ELF-1 (cell line): ENCODE measurements at places on chromosomes 2 and 18.

DNA sequence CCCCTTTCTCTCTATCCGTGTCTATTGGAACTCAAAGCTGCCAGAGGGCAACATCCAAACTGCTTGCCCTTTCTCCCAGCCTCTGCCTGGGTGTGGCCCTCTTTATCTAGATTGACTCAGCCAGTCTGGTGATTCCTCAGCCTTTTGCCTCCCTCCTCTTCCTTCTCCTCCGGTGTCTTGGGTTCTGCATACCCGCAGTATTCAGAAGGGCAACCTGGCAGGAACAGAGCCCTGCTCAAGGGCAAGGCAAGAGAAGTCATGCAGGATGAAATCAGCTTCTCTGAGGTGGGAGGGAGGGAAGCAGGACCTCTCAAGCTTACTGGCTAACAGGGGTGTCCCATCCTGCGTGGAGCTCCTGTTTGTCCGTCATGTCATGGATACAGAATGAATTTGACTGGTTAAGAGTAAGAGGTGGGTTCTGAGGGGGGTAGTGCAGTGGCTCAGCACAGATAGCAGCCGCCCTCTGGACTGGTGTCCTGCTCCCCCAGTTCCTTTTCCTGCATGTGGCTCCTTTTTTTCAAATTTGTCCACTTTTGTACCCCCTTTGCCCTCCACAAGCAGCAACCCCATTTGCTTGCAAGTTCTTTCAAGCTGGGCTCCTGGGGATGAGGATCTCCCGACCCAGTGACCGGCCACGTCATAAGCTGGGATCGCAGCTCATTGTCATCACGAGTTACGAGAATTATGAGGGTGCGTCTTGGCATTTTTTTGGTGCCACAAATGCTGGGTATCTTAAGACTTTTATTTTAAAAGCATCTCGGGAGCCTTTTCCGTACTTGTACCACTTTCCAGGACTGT, 154.1 kb downstream of the FHOD3 start:
- DNase-seq = no peak

GRCh38 chr18:76364282-76365259, 130.5 kb downstream of the ZNF516 start:
- DNase-seq = no peak

DNA sequence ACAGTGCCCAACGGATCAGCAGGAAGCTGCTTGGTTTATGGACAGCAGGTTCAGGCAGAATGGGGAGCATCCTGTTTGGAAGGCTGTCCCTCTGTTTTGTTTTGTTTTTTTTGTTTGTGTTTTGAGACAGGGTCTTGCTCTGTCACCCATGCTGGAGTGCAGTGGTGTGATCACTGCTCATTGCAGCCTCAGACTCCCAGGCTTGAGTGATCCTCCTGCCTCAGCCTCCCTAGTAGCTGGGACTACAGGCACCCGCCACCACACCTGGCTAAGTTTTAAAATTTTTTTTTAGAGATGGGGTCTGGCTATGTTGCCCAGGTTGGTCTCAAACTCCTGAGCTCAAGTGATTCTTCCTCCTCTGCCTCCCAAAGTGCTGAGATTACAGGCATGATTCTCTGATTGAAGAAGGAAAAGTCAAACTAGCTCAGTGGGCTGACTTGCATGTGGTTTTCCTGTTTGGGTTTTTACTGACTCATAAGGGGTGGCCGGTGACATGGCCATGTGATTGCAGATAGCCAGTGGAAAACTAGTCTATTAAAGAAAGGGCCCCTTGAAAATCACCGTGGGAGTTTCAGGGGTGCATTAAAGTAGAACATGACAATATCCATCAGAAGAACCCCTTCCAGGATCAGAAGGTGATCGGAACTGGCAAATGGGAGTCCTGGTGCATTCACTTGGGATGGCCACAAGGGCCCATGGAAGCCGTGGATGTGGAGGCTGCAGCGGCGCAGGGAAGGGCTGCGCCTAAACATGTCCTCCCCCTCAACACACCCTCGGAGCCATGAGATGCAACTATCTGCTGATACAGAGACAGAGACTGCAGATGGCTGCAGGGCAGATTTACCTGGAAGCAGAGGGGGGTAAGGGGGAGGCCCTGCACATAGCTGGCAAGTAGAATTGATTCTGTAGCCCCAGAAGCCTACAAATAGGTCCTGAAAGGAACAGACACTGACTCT, 26.5 kb downstream of the AQP12B start:
- DNase-seq = no peak

DNA sequence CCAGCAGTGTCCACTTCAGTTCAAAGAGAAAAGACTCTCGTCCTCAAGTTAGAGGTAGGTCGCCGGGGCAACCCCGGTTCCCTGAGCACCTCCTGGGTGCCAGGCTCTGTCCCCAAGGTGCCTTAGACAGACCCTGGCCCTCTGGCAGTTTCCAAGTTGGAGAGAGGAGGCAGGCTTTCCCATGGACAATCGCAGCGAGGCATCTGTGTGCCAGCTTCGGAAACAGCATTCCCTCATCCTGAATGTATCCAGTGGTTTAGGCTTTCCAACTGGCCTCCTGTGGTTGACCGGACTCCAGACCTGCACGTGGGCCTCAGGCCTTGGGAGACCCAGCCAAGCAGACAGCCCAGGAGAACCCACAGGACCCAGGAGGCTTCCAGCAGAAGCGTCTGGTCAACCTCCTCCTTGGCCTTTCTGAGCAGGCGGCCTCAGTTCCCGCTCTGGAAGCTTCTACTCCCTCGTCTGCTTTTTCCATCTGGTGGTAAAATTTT, 70.3 kb downstream of the KCNF1 start:
- DNase-seq = no peak

DNA sequence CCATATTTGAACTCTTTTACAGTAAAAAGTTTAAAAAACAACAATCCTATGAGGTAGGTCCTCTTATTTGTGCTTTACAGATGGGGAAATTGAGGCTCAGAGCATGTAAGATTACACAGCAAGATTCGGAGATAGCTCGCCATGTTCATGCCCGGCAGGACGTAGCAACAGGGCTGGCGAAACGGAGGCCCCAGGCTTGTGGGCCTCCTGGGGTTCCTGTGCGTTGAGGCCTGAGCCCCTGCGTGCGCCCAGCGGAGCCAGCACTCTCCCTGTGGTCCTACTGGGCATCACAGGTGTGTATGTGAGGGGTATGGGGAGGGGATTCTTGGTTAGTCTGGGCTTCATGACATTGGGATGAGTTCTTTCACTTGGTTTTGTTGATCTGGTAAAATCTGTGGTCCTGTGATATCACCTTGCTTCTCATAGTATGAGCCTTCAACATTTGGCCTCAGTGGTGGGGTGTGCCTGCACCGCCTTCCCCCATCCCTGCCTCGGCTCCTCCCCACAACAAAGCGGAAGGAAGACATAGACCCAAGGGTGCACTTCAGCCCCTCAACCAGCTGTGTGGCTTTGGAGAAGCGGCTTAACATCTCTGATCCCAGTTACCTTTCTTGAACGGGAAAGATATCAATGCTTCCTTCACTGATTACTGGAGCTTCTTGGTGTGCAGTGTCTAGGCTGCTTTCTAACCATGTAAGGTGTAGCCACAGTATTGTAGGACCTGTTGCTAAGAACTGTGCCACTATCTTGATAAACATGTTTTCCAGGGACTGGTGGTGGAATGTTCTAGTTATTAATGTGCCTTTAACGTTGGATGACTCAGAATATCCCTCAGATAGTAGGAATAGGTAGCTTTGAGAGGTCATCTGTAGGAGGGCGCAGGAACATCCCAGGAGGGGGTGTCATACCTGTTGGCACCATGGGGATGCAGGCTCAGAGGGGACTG, 37.2 kb downstream of the HPCAL1 start:
- no peak for DNase-seq

- DNase-seq = no peak
These were observed 7.7 kb upstream of the PXDN start for GRCh38 chr2:1751767-1752725.

DNA sequence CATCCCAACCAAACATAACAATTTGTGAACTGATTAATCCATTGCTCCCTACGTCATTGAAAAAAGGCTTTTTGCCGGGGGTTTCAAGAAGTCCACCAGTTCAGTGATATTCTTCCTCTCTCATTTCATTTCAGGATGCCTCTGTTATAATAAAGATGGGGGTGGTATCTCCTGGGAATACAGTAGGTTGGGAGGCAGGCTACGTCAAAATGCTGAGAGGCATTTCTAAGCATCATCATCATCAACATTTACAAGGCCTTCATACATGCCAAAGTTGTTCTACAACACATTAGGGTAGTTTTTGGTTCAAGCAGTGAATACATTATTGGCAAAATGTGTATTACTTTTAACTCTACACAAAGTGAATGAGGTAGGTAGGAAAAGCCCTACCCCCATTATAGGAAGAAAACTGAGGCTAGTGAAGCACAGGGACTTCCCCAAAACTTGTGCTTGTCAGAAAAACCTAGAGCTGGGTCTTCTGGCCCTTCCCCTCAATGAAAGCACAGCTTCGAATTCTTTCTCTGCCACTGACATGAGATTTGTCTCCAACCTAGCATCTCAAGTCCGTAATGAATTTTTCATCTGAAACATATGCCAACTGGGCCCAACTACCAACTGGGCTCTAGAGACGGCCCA, 11.3 kb downstream of the OSR1 start:
- no peak for DNase-seq

GRCh38 chr2:88230911-88231310, 60.8 kb downstream of the THNSL2 start:
- no peak for DNase-seq

DNA sequence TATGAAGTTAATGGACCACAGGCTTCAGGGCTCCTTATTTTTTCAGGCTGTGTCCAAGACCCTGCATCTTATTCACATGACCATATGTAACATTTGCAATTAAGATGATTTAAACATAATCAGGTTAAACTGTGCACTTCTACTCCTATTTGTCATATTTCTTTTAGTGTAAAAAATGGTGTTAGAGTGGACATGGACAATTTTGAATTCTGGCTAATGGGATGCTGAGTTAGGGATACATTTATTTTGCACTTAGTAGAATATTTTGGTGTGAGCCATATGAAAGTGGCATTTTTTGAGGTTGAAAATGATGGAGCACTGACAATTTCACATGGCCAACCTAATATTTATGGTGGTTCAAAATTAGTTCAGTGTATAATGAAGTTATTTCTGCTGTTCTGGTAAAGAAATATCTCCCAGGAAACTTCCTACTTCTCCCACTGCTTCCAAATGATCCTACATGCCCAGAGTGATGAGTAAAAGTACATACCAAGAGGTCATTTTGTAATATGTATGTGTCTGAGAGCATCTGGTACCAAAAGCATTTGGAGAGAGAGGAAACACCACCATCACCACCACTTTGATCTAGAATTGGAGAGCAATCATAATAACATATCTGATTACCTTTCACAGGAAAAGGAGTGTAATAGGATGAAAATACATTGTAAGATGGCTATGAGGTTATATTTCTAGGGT, 36.0 kb downstream of the GULP1 start:
- DNase-seq = no peak

DNA sequence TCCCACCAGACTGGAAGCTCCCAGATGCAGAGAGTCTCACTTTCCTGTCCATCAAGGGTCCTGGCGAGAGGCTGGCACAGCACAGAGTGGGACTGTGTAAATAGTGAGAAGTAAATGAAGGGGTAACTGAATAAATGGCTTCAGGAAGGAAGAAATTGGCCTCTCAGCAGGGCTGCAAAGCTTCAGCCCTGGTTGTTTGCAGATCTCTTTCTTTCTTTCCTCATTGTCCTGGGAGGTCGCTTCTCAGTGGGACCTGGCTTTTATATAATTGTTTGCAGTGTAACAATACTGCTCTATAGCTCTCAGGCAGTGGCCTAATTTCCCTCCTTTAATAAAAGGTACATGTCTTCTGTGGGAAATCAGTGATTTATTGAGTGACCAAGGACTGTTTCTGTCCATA, 74.9 kb upstream of the GPR45 start:
- DNase-seq = peak; percentile 20

GRCh38 chr2:240168546-240169361, 28.3 kb upstream of the OTOS start:
- DNase-seq = no peak

DNA sequence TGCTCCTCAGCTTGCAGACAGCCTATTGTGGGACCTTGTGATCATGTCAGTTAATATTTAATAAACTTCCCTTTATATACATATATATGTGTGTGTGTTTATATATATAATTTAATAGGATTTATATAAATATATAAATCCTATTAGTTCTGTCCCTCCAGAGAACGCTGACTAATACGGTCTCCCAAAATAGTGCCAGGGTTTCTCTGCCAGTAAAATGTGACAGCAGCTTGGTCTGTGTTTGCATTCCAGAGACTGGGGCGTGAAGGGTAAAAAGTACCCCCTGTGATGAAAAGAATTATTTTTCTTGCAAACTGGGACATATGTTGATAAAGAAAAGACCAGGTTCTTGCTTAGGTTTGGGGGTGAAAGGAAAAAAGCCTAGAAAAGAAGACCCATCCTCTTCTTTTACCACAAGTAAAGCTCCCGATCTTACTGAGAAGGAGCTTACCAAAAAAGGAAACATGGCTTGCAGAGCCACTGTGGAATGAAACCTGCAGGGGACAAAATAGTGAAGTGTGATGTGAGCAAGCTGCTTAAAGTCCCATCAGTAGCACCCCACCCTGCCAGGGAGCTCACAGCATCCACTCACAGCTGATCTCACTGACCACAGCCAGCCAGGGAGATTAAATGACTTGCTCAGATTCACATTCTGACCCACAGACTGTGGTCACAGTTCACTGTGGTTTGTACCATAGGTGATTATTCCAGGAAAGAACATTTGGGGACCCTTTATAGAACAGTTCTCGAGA, 110.9 kb upstream of the RMP24 start:
- no peak for DNase-seq

- peak; percentile 60 for DNase-seq
These were observed 162.0 kb downstream of the LTBP1 start for GRCh38 chr2:33108483-33109443.

DNA sequence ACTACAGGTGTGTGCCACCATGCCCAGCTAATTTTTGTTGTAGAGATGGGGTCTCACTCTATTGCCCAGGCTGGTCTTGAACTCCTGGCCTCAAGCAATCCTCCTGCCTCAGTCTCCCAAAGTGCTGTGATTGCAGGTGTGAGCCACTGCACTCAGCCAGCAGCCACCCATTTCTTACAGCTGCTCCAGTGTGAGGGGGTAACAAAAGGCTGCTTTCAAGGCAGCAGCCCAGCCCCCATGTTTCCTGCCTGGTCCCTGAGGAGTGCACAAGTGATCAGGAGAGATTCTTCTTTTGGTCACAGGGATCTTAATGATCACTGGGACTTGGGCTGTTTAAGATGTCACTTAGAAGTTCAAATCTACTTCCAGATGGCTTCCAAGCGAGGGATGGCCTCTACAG, 15.2 kb upstream of the CXCR4 start:
- DNase-seq = no peak

GRCh38 chr2:12948961-12949353, 232.2 kb downstream of the TRIB2 start:
- no peak for DNase-seq
